NB4 (cell line): ENCODE measurements at places on chromosomes 12 and 14.

GRCh38 chr12:130608132-130608531 is 108.0 kb downstream of the RIMBP2 start:
- peak; percentile 22 for DNase-seq

DNA sequence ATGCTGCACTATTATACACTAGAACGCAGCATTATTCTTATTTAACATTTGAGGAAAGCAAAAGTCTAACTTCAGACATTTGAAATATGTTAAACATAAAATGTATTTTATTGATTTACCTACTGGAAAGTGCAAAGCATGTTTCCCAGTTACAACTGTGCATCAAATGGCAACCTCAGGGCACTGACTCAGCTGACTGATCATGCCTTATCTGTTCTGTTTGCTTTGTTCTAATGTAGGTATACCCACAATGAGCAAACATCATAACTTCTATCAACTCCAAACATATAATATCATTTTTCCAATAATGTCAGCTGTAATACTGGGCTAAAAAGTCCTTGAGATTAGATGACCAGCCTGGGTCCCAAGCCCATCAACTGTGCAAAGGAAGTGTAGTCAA is 431.0 kb downstream of the FOXG1 start:
- DNase-seq, result no peak

- no peak for DNase-seq
Observed at GRCh38 chr12:75227132-75227531, 17.5 kb upstream of the KCNC2 start.

DNA sequence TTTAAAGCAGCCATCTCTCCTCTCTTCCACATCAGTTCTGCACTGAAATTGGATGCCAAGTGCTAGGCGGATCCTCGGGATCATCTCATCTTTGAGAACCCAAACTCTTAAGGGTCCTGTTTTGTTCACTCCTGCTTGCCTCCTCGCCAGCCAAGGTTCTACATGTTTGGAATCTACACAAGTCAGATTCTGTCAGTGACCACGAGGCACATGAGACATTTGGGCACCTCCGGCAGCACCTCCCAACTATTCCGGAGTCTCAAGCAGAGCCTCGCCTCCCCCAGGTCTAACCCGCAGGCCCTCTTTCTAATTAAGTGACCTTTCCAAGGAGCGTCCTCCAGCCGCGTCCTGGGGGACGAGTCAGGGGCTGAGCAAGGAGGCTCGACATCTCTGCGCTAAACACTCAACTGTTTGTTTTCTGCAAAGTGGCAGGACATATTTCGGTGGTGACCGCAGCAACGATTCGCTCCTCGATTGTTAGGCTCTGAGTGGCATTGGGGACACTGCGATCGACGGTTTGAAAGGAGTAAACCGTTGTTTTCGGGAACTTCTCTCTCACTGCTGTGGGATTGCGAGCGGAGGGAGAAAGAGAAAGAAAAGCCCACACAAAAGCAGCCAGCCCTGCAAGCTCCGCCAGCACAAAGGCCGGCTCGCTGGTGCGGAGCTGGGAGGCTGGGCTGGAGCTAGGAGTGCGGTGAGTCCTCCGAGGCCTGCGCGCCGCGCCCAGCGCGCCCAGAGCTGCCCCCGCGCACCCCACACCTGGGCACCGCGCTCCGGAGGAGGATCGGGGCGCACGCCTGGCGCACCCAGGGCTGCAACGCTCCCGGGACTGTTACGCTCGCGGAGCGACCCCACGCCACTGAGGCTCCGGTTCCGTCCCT is 640 bp downstream of the ARMH4 start:
- DNase-seq, result peak; percentile 28

GRCh38 chr14:103880348-103881267 is 33.2 kb upstream of the PPP1R13B start:
- no peak for DNase-seq

DNA sequence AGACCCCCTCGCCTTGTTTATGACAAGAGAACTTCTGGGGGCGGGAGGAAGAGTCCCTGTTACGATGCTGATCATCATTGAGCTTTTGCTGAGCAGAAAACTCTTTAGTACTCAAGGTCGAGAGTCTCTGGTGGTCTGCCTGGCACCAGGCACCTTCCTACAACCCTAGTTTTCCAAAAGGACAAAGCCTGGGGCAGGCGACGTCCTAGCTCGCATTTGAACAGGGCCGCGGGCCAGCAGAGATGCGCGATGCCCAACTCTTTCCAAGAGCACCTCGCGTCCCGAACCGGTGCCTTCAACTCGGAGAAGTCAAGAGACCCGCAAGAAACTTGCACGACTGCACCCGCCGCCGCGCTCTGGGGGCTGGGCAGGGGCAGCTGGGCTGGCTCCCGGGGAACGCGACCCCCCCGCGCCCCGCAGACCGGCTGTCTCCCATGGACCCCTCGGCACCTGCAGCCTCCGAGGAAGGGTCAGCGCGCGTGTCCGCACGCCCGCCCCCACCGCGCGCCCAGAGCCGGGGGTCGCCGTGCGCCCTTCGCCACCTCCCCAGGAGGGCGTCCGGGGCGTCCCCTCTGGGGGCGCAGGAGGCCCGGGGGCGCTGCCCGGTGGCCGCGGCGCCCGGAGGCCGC is 377 bp upstream of the BCL7A start:
- DNase-seq, result peak; percentile 34

GRCh38 chr12:95215949-95216348 is 1.3 kb downstream of the FGD6 start:
- DNase-seq, result peak; percentile 31

DNA sequence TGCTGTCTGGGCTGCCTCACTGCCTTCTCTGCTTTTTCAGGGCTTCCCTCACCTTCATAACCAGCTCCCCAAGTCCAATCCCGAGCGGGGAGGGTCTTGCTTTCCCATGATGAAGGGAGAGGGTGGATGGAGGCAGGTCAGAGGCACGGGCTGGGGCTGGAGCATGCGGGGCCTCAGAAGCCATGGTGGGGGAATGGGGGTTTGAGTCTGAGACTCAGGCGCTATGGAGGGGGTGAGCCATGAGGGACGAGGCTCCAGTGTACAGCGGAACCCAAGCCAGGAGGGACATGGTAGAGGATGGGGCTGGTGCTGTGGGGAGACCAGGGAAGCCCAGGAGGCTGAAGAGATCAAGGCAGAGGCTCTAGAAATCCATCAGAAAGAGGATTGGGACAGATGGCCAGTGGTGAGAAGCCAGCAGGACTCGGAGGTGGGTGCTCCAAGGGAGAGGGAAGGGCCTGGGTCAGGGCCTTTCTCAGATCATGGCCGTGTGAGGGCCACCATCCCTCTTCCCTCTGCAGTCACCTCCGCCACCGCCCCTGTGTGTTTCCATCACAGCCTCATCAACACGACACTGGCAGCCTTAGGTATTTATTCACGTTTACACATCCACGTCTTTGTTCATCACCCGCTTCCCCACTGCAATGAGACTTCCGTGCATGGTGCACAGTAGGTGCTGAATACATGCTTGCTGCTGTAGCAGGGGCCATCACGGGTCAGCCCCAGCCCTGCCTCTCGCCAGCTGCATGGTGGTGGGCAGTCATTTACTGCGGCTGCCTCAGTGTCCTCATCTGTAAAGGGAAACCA is 144.7 kb downstream of the ADGRD1 start:
- DNase-seq, result no peak

GRCh38 chr14:74614508-74615495 is 2.8 kb upstream of the LTBP2 start:
- DNase-seq, result peak; percentile 30

DNA sequence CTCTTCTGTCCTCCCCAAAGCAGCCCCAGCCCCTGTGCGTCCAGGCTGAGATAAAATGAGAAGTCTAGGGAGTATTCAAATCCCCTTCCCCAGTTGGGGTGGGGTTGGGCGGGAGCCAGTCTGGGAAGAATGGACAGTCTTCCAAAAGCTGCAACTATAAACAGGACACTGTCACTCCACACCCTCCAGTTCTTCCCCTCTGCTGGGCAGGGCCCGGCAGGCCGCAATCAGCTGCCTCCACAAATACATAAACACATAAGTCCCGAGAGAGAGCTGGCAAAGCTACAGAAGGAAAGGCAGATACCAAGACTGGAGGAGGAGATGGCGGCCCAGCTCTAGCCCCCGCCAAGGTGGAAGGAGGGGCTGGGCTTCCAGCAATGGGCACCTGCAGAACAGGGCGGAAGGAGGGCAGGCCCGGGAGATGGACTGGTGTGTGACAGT is 12.7 kb downstream of the LTBP2 start:
- no peak for DNase-seq

DNA sequence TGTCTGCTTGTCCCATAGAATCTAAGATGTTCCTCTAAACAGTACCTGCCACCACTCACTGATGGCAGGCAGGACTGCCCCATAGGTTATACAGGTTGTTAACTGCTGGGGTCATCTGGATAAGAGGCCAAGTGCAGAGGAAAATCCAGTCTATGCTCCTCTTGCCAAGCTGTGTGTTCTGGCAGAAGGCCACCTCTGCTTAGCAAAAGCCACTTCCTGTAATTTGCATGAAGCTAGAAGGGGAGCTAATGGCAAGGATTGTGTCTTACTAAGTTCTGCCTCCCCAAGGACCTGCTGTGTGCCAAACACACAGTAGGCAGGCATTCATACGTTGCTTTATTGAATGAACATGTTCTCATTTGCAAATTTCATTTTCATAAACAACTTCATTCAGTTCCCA is 445.4 kb downstream of the BCL11B start:
- no peak for DNase-seq
